ENCODE measurements at places on chromosomes 1 and 21. TPM values are rescaled to one million over a fixed set of nuclear protein-coding genes. Genes with fewer than 3 reads are reported as not detected.

GRCh38 chr1:164689672-164690511, 130.9 kb downstream of the PBX1 start:
- no peak for DNase-seq
- H3K27me3 ChIP-seq, result no peaks in the 10 kb centered on the region
- no peaks in the 10 kb centered on the region for H3K4me1 ChIP-seq
- no peak overlapping the region for H3K4me3 ChIP-seq

- no peaks in the 10 kb centered on the region for H3K36me3 ChIP-seq
- no peak overlapping the region for H3K4me3 ChIP-seq
- DNase-seq, result no peak
- H3K27me3 ChIP-seq, result no peaks in the 10 kb centered on the region
- H3K4me1 ChIP-seq, result no peaks in the 10 kb centered on the region
These were observed 349.5 kb upstream of the VAMP3 start for GRCh38 chr1:7421471-7422075.

DNA sequence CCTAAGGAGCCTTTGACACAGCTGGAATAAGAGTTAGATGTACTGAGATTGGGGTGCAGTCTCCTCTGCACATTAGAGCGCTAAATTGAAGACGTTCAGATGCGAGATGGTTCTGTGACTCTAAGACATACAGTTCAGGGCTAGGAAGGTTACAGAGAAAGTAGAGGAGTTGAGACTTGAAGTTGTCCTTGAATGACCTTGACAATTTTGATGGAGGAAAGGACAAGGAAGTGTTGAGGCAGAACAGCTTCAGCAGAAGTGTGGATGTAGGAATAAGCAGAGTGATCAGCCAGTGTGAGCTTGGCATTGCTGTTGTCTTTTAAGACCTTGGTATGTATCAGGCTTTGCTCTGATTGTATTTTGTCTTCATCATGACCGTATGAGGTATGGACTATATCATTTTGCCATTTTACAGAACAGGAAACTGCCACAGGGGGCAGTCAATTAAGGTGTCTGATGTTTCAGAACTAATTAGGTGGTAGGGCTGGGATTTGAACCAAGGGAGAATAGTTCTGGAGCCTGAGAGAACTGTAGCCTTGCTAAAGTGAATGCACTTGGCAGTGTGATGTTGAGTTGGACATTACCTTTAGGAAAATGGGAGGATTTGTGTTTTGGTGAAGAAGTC, 9.2 kb downstream of the TTF2 start:
- H3K27me3 ChIP-seq, result no peaks in the 10 kb centered on the region
- H3K27ac ChIP-seq, result no peak overlapping the region
- peaks cover 8% of the 10 kb centered on the region for H3K36me3 ChIP-seq
- DNase-seq, result no peak
- no peaks in the 10 kb centered on the region for H3K4me1 ChIP-seq

- no peaks in the 10 kb centered on the region for H3K36me3 ChIP-seq
- no peak overlapping the region for H3K27ac ChIP-seq
- no peak for DNase-seq
These were observed 120.6 kb downstream of the KCNJ15 start for GRCh38 chr21:38377165-38378088.

DNA sequence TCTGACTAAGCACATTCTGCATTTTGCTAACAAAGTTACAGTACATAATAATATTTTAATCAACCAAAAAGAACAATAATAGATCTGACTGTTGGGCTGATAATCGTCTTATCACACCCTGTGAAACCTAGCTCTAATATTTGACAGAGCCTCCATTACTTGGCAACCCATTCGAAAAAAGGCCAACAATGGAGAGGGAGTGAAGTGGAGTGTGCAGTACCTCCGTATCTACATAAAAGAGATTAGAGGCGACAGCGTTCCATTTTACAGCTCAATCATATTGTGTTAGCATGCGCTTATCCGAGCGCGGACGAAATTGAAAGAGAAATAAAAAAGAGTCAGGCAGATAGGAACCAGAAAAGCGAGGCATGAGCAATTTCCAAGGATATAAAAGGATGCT, 137.3 kb upstream of the USH2A start:
- H3K27ac ChIP-seq, result no peak overlapping the region
- no peaks in the 10 kb centered on the region for H3K36me3 ChIP-seq
- no peaks in the 10 kb centered on the region for H3K27me3 ChIP-seq
- no peaks in the 10 kb centered on the region for H3K4me1 ChIP-seq
- no peak for DNase-seq

MANEAL gene
- 1.9 TPM for total RNA-seq

DNA sequence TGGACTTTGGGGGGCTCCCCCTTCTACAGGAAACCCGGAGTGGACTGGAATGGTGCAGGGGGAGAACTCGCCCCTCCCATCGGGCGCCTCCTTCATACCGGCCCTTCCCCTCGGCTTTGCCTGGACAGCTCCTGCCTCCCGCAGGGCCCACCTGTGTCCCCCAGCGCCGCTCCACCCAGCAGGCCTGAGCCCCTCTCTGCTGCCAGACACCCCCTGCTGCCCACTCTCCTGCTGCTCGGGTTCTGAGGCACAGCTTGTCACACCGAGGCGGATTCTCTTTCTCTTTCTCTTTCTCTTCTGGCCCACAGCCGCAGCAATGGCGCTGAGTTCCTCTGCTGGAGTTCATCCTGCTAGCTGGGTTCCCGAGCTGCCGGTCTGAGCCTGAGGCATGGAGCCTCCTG, at the start of gene TNFRSF14:
TSS of gene TNFRSF14 (plus strand) at position 95 of the 401 bp plus-strand sequence. CDS start at position 389, 294 bp downstream.
- no peaks in the 10 kb centered on the region for H3K27me3 ChIP-seq
- H3K27ac ChIP-seq, result peak within 1 kb of the TSS; percentile 98
- H3K4me1 ChIP-seq, result peaks cover 43% of the 10 kb centered on the region
- H3K4me3 ChIP-seq, result peak within 1 kb of the TSS; percentile 95

DNA sequence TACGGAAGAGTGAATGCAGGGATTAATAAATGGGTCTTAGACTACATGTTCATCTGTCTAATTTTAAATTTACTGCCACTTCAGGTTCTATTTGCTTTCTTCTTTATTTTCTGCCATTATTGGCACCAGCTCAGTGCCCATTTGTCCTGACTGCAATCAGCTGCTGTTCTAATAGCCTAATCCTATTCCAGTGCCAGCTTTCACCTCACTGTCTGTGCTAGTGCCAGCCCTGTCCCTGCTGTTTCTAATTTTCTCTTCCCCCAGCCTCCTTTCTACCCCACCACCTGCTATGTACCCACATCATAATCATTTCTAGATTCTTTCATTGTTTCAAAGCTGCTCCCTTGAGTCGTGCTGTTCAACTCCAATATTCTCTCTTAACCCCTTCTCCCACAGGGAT, 86.4 kb downstream of the KCNK1 start:
- no peak overlapping the region for H3K27ac ChIP-seq
- H3K4me3 ChIP-seq, result no peak overlapping the region
- H3K36me3 ChIP-seq, result no peaks in the 10 kb centered on the region
- DNase-seq, result no peak
- H3K27me3 ChIP-seq, result peaks cover 5% of the 10 kb centered on the region

- H3K4me3 ChIP-seq, result no peak overlapping the region
- H3K36me3 ChIP-seq, result no peaks in the 10 kb centered on the region
- DNase-seq, result no peak
- no peaks in the 10 kb centered on the region for H3K27me3 ChIP-seq
These were observed 291.6 kb downstream of the SMYD3 start for GRCh38 chr1:246215510-246215903.

- no peaks in the 10 kb centered on the region for H3K36me3 ChIP-seq
- H3K4me3 ChIP-seq, result no peak overlapping the region
- DNase-seq, result no peak
- H3K4me1 ChIP-seq, result peaks cover 37% of the 10 kb centered on the region
These were observed 44.9 kb downstream of the SSBP3 start for GRCh38 chr1:54361342-54361741.

DNA sequence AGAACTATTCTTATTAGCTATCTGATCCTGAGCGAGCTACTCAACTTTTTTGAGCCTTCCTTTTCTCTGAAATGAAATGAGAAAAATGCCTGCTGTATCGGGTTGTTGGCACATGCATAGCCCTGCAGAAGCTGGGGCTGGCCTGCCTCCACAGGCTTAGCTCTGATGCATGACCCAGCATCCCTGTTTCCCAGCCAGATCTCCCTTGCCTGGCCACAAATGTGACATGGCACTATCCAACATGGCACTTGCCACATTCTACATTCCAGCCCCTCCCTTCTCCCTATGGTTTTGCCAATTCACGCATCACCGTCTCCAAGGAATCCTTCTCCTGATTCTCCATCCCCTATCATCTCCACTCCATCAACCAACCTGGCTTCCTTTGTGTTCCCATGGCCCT, 13.8 kb downstream of the RNU5D-1 start:
- DNase-seq, result no peak
- no peaks in the 10 kb centered on the region for H3K27me3 ChIP-seq
- no peak overlapping the region for H3K27ac ChIP-seq

AVPR1B gene
- total RNA-seq, result not detected

DNA sequence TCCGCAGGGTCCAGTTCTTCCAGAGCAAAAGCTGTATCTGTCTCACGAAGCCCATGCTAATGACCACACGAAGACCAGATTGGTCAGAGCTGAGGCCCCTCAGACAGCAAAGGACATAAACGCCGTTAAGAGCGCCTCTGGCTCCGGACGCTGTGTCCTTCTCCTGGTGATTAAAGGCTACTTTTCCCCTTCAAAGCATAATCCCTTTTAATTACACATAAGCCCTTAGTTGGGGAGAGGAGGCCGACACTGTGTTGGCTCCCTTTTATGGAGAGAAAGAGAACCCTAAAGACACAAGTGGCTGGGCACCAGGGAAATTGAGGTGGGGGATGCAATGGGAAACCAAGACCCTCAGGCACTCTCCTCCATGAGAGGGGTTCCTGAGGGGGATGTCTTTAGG, at the start of gene ABCA4:
TSS of gene ABCA4 (minus strand) at position 158 of the 400 bp plus-strand sequence. CDS start at position 55, 103 bp downstream.
- no peak within 1 kb of the TSS for H3K4me3 ChIP-seq
- DNase-seq, result no peak
- H3K36me3 ChIP-seq, result no peaks in the 10 kb centered on the region
- no peak within 1 kb of the TSS for H3K27ac ChIP-seq
- no peaks in the 10 kb centered on the region for H3K4me1 ChIP-seq

GRCh38 chr1:30818568-30819243, 61.1 kb upstream of the LAPTM5 start:
- H3K27me3 ChIP-seq, result peaks cover 23% of the 10 kb centered on the region
- peaks cover 7% of the 10 kb centered on the region for H3K4me1 ChIP-seq
- no peaks in the 10 kb centered on the region for H3K36me3 ChIP-seq
- H3K27ac ChIP-seq, result no peak overlapping the region
- H3K4me3 ChIP-seq, result no peak overlapping the region

DNA sequence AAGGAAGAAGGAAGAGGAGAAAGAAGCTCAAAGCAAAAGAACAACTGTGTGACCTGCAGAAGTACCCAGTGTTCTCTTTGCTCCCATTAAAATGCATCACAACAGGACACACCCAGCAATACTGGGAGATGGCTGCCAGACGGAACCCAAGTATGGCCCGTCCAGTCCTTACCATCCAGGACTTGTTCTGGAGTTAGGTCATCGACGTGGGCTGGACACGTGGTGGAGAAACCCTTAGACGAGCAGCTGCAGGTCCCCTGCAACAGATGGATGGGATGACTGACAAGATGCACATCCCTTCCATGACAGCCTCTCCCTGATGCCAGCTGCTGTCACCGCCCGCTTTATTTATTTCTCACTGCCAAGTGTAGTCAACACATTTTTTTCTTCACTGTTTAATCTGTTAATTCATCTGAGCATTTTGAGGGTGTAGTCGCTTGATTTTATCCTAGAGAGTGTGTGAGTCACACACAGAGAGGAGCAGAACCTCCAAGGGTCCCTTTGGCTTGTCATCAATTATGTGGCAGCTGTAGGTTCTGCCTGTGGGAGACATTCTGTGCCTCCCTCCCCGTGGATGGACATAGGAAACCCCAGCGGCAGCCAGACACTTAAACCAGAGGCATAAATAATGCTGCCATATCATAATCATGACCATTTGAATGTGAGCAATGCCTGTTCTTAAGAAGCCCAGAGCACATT, 80.9 kb downstream of the ABCA4 start:
- no peak overlapping the region for H3K4me3 ChIP-seq
- no peaks in the 10 kb centered on the region for H3K36me3 ChIP-seq
- H3K4me1 ChIP-seq, result no peaks in the 10 kb centered on the region
- DNase-seq, result no peak
- no peak overlapping the region for H3K27ac ChIP-seq

GRCh38 chr1:86618358-86618757, 71.5 kb downstream of the CLCA4 start:
- no peaks in the 10 kb centered on the region for H3K4me1 ChIP-seq
- no peak overlapping the region for H3K27ac ChIP-seq
- H3K4me3 ChIP-seq, result no peak overlapping the region
- DNase-seq, result no peak
- H3K36me3 ChIP-seq, result no peaks in the 10 kb centered on the region

GRCh38 chr1:10583641-10584040, 108.9 kb downstream of the PEX14 start:
- no peak for DNase-seq
- H3K4me3 ChIP-seq, result no peak overlapping the region
- no peaks in the 10 kb centered on the region for H3K4me1 ChIP-seq

RIMS3 gene
- total RNA-seq, result 2.3 TPM

SGIP1 gene
- not detected for total RNA-seq

DNA sequence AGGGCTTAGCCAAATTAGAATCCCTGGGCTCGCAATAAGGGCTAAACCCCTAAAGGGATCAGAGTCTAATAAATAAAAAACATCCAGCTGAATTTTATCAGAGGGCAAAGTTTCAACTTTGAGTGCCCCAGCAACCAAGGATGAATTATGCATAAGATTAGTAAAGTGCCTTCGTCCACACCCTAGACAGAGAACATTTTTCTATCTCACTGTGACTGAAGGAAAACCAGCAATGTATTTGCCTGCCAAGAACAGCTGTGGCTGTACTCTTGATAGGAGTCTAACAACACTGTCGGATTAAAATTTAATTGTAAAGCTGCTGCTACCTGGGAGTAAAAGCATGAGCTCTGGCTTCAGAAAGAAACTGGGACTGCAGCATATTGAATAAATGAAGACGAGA, 23.3 kb downstream of the WNT2B start:
- H3K27me3 ChIP-seq, result no peaks in the 10 kb centered on the region
- no peak for DNase-seq
- H3K4me3 ChIP-seq, result no peak overlapping the region
- H3K36me3 ChIP-seq, result no peaks in the 10 kb centered on the region
- H3K4me1 ChIP-seq, result no peaks in the 10 kb centered on the region

RAP1GAP gene
- 0.23 TPM for total RNA-seq

DNA sequence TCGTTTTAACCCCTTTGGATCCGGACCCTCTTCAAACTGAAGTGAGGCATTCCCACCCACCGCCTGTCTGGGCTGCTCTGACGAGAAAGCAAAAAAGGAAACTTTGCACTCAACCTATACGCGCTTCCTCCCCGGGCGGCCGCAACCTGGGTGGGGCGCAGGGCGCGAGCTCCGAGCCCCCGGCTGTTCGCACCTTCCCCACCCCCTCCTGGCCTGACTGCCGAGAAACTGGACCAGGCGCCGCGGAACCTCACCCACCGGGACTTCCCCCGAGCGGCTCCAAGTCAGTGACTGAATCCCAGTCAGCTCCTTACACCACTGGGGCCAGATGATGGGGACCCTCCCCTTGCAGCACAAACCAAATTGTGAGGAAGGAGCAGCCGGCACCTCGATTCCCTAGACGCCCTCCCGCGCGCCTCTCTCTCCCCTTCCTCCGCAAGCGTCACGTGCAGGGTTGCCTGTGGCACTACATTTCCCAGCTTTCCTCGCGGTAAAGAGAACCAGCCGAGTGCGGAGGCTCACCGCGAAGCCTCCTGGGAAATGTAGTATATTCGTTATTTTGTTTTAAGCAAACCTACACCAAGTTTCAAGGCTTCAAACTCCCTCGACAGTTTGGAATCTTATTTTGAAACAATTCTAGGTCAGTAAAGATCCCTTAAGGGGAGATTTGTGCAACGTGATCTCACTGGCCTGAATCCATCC, at the start of gene RAB29:
TSS of gene RAB29 (minus strand) at position 468 of the 702 bp plus-strand sequence. CDS start 526 bp downstream, outside the sequence.
- H3K27me3 ChIP-seq, result no peaks in the 10 kb centered on the region
- H3K4me1 ChIP-seq, result peaks cover 43% of the 10 kb centered on the region
- H3K27ac ChIP-seq, result peak within 1 kb of the TSS; percentile 87
- peak within 1 kb of the TSS; percentile 77 for H3K4me3 ChIP-seq
- peak; percentile 90 for DNase-seq

Data from CD4-positive, alpha-beta memory T cell (primary cell).